Stimulated activated CD8-positive, alpha-beta memory T cell treated with anti-CD3 and anti-CD28 coated beads, Interleukin-4, amount 100 ng/mL, for 1 hour (primary cell): ENCODE measurements at places on chromosomes 3 and 15.

DNA sequence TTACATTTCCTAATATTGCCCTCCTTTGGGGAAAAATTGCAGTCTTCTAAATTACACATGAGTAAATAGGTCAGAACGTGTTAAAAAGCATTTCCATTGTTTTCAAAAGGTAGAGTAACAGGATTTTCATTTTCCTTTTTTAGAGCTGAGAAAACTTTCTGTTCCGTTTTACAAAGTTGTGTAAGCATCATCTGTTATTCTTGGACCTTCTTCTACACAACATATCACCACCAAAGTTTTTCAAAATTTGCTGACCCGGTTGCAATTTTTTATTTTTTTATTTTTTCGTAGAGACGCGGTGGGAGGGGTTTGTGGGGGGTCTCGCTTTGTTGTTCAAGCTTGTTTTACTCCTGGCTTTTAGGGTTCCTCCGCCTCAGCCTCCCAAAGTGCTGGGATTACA lies 1.1 kb downstream of the CCDC39 start:
- no peak for DNase-seq

DNA sequence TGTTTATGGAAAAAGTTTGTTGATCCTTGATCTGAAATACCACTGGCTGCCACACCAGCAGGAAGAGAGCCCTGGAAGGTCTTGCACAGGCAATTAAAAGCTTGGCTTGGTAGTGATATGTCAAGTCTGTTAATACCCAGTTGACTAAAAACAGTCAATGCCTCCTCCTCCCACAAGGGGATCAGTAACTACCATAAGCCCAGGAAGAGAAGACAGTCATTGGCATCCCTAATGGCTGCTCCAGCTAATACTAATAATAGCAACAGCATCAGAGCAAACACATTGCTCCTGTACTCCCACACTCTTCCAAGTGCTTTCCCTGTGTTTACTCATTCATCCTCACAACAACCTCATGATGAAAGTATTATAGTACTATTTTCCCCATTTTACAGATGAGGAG lies 528.6 kb downstream of the TAFA4 start:
- DNase-seq = no peak

DNA sequence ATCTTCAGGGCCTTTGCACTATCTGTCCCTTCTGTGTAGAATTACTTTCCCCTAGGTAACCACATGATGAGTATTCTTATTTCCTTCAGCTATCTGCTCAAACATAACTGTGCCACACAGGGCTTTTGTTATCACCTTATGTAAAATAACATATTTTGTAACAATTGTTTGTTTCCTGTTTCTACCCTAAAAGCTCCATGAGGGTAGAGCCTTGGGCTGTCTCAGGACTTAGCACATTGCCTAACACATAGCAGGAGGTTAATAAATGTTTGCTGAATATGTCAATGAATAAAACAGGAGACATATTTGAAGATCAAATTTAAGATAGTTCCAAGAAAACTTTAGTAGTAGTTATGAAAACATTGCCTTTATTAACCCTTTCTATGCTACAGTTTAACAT lies 14.7 kb downstream of the VGLL3 start:
- no peak for DNase-seq

DNA sequence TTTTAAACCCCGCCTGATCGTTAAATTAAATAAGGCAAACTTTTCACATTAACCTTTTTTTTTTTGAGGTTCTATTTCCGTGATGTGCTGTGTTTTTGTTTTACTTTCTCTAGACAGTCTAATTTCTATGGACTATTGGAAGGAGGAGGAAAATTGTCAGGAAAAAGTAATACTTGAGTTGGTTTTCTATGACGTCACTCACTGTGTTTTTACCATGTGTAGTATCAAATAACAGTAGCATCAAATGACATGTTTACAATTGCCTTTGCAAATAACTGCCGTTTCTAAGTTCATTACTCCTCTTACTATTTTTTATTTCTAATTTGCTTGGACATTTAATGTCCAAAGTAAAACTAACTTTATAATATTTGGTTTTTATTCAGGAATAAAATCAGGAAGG lies 32.3 kb downstream of the MYO1E start:
- no peak for DNase-seq

DNA sequence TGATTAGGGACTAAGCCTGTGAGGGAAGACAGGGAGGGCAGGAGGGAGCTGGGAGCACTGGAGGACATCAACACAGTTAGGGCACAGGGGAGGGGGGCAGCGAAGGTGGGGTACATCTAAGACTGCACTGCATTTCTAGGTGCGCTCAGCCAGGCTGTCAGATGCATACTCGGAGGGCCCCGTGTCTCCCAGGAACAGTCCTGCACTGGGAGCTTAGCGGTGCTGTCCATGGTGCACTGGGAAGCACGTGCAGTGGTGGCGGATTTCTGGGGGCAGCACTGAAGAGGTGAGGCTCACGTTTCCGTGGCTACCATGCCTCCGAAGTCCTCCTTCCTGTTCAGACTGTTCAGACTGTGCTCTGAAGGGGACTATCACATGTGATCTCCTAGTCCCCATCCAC lies 54.4 kb downstream of the ROPN1B start:
- DNase-seq = no peak

- no peak for DNase-seq
Measured at GRCh38 chr15:53437985-53438841, 321.2 kb downstream of the WDR72 start.

DNA sequence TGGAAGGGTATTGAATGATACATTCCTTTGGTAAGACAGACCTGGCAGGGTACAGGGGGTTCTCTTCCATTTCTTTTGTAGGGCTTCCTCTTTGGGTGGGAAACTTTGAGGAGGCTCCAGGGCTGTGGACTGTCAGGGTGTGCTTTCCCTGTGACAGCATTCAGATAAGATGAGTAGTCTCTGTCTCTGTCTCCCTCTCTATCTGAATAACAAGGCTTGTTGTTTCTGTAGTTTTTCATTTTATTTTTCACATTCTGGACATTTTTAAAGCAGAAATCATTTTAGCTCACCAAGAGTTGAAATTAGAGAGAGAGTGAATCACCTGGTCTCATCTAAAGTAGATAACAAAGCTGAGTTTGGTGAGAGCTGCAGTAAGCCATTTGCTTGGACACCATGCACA lies 100.8 kb upstream of the TPM1 start:
- DNase-seq = no peak

DNA sequence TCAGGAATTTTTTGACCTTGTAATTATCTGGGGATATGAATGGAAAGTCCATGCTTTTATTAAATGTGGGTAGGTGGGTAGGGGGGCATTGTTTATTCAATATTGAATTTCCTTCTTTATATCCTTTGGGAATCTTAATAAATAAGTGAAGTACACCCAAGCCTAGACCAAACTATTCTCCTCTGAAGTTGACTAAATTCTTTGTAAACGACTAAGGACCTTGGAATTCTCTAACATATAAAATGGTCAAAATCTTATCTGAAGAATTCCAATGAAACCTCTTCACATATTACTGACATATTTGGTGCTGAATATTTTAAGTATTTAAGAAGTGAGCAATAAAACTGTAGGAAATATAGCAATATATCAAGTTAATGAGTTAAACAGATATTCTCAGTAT lies 1432.1 kb upstream of the GBE1 start:
- DNase-seq = no peak

DNA sequence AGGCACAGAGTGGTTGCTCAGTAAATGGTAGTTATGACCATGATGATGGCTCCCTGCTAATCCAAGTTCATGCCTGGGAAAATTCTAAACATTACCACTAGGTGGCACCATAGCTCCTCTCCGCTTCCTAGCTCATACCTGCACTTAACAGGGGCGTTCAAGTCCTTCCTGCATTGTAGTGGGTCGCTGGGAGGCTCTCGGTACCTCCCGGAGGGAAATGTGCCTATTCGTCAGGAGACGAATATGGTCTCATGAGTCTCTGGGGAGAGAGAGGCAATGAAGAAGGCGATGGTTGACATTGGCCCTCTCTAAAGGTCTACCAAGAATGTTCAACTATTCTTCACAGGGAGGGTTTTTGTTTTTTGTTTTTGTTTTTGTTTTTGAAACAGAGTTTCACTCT lies 10.9 kb downstream of the MESP1 start:
- peak; percentile 17 for DNase-seq

GRCh38 chr3:137767538-137768360 lies 3.6 kb downstream of the SOX14 start:
- no peak for DNase-seq

DNA sequence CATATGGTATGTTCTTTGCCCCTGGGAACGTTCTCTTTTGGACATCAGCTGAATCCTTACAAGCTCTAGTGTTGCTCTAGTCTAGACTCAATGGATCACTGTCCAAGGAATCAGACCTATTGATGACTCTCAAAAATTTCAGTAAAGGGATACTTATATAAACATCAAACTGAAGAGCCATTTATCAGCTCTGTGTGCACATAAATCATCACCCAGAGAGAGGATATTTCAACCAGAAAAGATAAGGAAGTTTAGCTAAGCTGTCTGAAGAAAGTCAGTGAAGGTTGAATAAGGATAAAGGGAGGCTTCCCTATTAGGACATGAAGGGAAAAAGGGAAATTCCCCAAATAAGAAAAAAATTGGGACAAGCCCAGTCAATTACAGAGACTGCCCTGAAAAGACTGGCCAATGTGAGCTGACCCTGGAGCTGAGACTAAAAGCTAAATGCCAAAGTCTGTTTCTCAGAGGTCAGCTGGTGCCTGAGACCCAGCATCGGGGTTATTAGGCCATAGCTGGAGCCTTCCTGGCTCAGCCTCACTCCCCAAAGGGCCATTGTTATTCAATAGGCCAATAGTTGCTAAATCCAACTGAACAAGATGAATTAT lies 424.1 kb upstream of the THBS1 start:
- no peak for DNase-seq

DNA sequence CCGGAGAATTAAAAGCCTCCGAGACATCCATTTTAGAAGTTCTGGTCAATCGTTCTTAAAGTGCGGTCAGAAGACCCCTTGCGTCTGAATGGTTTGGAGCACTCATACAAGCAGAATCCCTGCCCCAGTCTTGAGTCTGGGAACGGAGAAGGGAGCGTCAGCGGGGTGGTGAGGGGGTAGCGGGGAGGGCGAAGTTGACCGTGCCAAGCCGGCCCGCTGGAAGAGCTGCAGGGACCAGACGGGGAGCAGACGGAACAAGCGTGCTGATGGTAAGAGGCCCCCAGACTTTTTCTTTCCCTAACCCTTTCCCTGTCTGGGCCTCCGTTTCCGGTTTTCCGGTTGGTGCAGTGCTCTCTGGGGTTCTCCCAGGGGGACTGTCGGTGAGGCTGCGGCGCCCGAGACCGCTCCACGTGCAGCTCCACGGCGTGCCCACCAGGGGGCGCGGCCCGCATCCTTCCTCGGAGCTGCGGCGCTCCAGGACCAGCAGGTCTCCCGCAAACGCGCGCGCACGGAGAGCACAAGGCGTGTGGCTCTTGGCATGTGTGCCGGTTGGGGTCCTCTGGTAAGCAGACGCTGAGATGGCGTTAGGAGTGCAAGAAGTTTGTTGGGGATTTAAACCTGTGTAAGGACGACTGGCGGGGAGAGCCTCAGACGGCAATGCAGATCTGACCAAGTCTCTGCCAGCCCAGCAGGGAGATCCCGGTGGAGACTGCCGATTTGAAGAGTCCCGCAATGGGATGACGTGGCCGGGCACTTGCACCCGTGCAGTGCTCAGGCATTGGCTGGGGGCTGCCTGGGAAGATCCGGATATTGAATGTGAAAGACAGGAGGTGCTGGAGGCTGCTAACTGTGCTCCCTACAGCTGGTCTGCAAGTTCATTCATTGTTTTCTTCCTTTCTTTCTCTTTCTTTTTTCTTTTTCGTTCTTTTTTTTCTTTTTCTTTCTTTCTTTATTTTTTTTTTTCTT lies 19.2 kb upstream of the CORO2B start:
- peak; percentile 23 for DNase-seq

DNA sequence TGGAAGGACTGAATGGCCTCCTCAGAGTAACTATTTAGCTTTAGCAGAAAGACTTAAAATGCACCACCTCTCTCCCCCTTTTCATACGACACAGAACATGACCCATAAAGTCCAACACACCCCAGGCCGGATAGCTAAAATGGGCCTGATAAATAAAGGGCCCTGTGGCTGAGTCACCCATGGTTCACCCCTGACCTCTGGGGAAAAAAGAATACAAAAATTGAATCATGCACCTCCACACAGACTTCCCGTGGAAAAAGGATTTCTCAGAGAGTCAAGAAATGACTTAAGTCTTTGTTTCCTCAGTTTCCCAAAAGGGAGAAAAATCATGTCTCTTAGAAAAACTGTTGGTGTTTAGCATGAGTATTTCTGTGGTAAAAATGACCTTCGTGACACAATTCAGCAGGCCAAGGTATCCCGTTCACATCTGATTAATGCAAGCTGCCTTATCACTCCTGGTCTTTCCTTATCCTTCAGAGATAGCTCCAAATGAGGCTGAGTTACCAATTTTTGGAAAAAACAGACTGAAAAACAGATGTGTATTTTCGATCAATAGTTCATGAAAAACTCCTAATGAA lies 34.0 kb upstream of the ARHGEF3 start:
- DNase-seq = no peak

GRCh38 chr3:21682206-21682605 lies 68.8 kb downstream of the ZNF385D start:
- no peak for DNase-seq

GRCh38 chr15:53716909-53717876 lies 42.3 kb downstream of the WDR72 start:
- DNase-seq = no peak

GRCh38 chr3:150610785-150611184 lies 7.7 kb downstream of the SELENOT start:
- no peak for DNase-seq

DNA sequence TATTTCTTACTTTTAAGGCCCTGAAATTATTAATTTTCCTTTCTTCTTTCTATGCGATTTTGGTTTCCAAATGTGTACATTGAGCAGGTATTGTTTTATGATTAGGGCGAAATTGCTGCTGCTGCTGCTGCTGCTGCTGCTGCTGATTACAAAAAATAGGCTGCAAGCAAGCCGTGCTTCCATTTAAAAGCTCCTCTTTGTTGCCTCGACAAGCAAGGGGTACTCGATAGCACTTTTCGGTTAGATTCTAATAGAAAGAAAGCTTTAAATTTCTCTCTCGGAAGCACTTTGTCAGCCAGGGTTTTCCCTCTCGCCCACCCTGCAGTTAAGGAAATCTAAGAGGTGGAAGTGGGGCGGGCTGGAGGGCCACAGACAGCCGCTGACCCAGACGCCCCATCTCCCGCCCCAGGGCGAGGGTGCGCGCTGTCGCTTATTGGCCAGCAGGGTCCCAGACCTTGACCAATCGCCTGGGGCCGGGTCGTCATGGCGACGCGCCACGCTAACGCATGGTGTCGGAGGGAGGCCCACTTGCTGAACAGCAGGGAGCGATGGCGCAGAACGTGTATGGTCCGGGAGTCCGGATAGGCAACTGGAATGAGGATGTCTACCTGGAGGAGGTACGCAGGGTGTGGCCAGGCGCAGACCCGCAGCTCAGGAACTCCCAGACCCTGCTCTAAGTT lies at the start of gene CFAP161:
Gene CFAP161 (plus strand): TSS at position 489 of the 680 bp plus-strand sequence. CDS start 60 bp downstream, at position 549.
- no peak for DNase-seq
